ENCODE measurements at places on chromosomes 3 and 15.

DNA sequence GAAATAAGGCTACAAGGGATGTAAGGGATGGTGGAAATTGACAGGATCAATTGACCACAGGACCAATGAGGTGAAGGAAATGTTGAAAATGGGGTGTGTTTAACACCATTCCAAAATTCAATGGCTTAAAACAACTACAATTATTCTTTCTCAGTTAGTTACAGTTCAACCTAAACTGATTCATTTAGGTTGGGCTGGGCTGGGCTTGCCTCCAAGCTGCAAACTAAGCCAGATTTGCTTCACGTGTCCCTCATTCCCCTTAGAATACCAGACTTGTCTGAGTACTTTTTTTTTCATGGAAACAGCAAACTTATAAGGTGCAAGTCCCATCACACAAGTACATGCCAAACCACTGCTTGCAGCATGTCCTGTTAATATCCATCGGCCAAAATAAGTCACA, 280.1 kb downstream of the NEK10 start:
- DNase-seq = no peak

- no peak for DNase-seq
Measured at GRCh38 chr3:139357899-139358298, 14.1 kb downstream of the MRPS22 start.

GRCh38 chr15:88908123-88908522, 5.1 kb downstream of the MFGE8 start:
- DNase-seq = no peak

DNA sequence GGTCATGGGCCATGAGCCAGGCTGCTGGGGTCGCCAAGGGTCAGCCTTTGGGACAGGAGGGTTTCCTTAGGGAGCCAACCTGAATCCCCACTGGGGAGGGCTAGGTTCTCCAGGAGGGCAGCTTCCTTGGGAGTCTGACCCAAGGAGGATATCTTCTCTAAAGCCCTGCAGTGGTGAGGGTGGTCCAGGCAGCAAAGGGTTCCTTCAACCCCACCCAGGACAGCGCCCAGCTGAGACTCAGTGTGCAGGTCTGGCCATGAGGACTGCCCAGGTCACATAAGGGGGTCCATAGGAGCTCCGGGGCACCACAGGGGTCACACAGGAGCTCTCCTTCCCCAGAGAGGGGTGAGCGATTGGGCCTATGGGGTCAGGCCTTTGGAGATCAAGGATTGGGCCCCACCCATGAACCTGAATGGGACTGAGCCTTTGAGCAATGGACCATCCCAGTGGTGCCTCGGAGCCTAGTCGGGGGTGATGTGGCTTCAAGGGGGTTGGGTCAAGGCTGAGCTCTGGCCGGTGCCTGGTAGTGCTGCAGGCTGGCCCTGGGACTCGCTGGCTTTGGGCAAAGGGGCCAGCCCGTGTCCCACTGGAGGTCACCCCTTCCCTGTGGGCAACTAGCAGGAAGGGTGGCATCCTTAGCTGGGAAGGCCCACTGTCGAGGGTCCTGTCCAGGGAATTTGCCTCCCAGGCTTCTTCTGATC, 216.5 kb downstream of the SNRPN start:
- DNase-seq = no peak

DNA sequence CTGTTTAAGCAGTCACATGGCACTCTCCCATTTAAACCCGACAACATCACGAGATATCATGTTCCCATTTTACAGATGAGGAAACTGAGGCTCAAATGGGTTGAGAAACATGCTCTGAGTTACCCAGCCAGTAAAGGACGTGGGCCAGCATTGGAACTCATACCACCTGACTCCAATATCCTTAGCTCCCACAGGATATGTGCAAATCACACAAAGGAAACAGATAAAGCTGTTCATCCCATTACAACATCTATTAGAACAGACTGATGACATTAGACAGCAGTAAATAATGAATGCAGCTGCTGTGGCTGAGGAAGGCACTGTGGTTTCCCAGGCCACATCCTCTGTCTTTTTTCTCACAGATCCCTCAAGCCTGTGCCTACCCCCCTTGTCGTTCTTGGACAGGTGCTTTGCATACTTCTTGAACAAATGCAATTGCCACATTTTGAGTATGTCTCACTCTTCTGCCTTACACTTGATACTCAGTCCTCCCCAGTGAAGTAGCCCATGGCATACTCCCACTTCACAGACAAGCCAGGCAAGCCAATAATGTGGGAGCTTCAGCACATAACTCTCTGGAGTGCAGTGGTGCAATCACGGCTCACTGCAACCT, 17.7 kb downstream of the FRMD4B start:
- DNase-seq = no peak

DNA sequence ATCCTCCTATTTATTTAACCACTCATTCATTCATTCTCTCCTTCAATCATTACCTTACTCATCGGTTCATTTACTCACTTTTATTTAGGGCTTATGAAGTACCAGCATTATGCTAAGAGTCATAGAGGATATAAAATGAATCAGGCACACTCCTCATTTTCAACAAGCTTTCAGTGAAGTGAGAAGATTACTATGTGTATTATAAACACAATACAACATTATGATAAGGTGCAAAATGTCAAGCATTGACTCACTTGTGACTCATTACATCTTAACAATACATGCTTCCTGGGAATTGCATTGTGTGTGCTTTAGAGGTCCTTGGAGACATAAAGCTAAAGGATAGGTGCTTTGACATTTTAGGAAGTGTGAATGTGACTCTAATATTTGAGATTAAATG, 60.4 kb downstream of the PLAAT1 start:
- DNase-seq = no peak

- DNase-seq = peak; percentile 77
Measured at GRCh38 chr3:94293793-94294195, 230.9 kb downstream of the NSUN3 start.

DNA sequence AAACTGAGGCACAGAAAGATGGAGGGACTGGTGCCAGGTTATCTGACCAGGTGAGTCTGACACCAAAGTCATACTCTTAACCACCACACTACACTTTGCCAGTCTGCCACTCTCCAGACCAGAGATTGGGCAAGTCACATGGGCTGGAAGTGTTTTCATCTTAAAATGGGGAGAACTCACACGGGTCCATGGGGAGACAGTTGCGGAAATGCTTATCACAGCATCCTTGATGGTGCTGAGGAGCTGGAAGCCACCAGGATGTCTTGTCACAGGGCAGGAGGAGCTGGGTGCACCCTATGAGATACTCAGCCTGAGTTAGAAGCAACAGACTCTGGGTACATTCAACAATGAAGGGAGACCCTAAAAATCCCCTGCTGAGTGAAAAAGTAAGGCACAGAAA, 4.8 kb downstream of the GALNT15 start:
- DNase-seq = no peak

GRCh38 chr15:72365844-72366243, 10.0 kb downstream of the HEXA start:
- no peak for DNase-seq

DNA sequence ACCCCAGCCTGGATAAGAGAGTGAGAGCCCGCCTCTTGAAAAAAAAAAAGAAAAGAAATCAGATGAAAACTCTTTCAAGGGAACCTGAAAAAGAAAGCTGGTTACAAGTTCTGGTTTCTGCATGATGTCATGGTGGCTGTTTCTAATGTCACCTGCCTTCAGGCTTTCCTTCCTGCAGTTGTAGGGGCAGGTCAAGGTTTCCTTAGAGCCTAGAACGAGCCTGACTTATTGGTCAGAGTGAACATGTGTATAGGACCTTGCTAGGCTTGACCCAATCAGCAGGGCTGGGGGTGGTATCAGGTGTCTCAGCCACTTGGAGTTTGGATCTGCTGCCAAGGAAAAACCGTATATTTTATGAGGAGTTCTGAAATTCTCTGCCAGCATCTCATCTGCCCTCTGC, 3.8 kb downstream of the IVD start:
- no peak for DNase-seq

DNA sequence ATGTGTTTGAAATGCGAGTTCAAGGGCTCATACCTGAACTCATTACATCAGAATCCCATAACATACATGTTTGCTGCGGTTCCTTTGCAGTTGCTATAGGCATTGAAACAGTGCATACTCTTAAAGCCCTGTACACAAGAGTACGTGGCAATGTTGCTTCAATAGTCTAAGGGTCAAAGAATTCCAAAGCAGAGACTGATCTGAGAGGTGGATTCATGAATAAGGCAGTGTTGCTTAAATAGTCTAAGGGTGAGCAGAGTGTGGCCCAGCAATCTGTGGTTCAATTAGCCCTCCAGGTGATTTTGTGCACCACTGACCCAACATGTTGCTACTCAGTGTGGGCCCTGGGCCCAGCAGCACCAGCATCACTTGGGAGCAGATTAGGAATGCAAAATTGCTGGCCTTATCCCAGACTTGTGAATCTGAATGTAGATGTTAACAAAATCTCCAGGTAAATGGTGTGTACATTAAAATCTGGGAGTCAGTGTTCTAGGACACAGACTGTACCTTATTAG, 314.7 kb upstream of the UMPS start:
- no peak for DNase-seq

GRCh38 chr3:58434990-58435389, 1.4 kb upstream of the PDHB start:
- peak; percentile 66 for DNase-seq

DNA sequence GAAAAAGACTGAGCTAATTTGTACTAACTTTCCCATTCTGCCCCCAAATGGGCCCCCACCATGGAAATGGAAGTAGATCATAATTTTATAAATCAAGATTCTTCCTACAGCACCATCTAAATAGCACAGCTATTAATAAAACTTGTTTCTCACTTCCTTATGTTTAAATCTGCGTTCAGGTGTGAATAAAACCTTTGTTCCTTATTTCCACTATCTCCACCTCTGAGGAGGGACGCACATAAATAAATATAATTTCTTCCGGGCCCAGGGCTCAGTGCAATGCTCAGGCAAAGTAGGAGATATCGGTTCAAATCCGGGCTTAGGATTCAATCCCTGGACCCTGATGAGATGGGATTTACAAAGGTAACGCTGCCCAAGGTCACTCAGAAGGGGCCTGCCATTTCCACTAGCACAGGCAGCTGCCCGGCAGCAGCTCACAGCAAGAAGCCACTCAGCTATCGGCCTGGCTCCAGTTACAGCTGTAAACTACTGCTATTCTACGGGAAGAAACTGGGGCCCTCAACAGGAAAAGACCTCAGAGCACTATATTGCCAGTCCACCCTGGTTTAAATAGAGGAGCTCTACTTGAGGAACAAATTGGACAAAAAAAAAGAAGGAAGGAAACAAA, 52.5 kb downstream of the FOXP1 start:
- DNase-seq = no peak

DNA sequence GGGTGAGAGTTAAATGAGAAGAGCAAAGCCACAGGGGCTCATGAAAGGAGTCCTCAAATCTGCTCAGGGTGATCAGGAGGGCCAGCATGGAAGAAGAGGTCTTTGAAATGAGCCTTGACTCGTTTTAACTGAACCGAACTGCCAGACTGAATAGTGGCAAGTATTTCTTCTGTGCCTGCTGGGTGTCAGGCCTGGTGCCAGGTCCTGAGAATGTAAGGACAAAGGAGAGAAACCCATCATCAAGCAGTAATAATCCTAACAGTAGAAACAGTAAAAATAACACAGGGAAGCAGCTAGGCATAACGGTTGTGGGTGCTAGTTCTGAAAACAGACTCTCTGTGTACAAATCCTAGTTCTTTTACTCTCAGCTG, 40.4 kb upstream of the SMAD3 start:
- peak; percentile 57 for DNase-seq

GRCh38 chr3:38141173-38141951, 2.9 kb downstream of the MYD88 start:
- DNase-seq = no peak

DNA sequence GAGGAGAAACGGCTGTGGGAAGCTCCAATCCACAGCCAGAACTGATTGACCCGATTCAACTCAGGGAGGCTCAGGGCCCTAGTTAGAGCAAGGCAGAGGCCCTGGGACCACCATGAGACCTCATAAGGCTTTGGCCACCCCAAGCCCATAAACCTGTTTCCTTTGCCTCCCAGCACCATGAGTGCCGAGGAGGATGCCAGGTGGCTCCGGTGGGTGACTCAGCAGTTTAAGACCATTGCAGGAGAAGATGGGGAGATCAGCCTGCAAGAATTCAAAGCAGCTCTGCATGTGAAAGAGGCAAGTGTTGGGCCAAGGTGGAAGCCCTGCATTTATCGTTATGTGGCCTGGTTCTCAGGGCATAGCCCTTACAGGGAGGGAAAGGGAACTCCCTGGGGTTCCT, 11.9 kb downstream of the NOX5 start:
- DNase-seq = no peak
